CD4-positive, alpha-beta T cell treated with Interleukin-17A for 1 hour (primary cell): ENCODE measurements at places on chromosomes 5 and 9.
A peak's percentile ranks its signal among the peaks of the same experiment; 100 is the strongest.

- DNase-seq, result no peak
These were observed 38.4 kb downstream of the ZSWIM6 start for GRCh38 chr5:61370506-61370905.

DNA sequence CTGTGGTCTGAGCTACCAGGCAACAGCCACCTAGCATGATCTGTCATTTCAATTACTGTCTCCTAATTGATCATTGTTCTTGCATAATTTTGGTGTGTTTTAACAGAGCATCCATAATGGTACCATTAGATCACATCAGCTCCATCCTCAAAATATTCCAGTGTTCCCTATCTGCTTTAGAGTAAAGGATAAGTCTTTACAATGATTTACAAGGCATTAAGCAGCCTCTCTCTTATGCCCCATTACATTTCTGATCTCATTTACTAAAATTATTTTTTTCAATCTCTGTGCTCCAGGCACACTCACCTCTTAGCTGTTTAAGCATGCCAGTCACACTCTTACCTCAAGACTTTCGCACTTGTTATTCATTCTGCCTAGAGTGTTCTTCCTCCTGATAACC, 389.9 kb upstream of the PTPRD start:
- no peak for DNase-seq

DNA sequence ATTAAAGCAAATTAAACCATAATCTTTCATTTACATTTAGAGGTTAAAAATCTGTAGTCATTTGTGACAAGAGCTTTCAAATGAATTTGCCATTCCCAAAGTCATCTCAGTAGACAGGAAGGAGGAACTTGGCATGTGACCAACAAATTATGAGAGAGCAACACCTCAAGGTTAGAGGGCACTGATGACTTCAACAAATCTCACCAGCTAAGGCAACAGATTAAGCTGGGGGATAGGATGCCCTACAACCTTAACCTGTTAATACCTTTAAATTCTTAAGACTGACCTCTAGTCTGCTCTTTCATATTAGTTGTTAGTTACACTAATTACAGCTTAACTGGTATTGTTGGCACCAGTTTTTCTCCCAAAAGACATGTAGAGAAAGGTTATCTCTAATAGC, 18.4 kb downstream of the POU5F2 start:
- no peak for DNase-seq

DNA sequence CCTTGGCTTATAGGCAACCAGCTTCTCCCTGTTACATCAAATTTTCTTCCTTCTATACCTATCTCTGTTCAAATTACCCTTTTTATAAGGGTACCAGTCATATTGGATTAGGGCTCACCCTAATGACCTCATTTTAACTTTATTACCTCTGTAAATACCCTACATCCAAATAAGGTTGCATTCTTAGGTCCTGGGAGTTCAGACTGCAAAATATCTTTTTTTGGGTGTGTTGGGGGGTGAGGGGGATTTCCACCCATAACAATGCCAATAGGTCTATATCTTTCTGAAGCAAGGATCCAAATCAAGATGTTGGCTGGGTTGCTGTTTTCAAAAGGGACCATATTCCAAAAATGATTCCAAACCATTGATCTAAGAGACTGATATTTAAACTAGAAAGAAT, 141.7 kb downstream of the XRCC4 start:
- no peak for DNase-seq

- no peak for DNase-seq
These were observed 506.6 kb upstream of the MPDZ start for GRCh38 chr9:13786131-13786530.

DNA sequence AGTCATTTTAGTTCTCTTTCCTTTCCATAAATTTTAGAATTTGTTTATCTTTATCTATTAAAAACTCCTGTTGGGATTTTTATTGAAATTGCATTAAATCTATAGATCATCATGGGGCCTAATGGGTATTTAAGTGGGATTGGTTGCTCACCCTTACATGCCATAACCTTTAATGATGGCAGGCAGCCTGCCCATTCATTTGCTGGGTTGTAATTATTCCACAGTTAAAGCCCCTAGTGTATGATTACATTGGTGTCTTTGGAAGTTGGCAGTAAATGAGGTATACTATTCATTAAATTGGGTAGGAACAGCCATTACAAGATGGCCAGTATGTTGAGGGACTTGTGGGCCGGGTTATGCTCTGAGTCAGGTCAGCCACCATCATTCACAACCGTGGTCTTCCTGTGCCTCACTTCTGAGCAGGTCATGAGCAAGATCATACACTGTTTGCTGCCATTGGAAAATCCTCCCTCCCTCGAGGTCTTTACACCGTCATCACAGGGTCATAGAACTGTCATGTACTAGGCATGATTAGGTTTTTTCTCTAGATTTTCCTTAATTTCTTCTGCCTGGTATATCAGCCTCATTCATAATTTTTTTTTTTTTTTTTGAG, 59.5 kb downstream of the CYSTM1 start:
- no peak for DNase-seq

DNA sequence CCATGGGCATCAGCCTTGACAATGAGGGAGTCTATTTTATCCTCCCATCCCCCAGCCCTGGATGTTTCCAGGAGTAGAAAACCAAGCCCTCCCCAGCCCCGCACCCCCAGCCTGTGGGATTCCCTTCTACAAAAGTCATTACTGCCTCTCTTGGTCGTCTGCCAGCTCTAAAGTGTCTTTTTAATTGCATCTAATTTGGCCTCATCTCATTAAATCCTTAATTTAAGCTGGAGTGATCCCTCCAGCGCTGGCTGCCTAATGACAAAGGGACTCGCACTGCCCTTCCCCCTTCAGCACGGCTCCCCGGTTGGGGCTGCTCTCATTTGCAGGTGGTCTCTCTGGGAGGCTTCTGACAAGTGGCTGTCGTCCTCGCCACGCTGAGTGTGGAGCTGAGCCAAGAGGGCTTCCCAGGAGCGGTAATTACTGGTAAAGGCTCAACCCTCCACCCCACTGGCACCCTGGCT, 107.9 kb upstream of the ALDH1B1 start:
- no peak for DNase-seq

GRCh38 chr5:170424629-170425028, 35.5 kb upstream of the KCNMB1 start:
- no peak for DNase-seq

DNA sequence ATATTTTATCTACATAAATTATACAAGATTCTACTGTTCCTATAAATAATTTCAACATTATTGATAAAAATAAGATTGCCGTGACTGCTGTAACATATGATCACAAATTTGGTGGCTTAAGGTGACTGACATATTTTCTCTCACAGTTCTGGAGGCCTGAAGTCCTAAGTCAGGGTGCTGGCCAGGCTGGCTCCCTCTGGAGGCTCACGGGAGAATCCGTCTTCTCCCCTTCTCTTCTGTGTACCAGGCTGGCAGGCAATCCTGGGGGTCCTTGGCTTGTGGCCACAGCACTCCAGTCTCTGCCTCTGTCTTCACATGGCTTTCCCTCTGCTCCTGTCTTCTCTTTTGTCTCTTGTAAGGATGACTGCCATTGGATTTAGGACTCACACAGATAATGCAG, 31.7 kb upstream of the IRX2 start:
- DNase-seq, result no peak

GRCh38 chr9:112028242-112029221, 131.9 kb downstream of the UGCG start:
- DNase-seq, result peak; percentile 27

DNA sequence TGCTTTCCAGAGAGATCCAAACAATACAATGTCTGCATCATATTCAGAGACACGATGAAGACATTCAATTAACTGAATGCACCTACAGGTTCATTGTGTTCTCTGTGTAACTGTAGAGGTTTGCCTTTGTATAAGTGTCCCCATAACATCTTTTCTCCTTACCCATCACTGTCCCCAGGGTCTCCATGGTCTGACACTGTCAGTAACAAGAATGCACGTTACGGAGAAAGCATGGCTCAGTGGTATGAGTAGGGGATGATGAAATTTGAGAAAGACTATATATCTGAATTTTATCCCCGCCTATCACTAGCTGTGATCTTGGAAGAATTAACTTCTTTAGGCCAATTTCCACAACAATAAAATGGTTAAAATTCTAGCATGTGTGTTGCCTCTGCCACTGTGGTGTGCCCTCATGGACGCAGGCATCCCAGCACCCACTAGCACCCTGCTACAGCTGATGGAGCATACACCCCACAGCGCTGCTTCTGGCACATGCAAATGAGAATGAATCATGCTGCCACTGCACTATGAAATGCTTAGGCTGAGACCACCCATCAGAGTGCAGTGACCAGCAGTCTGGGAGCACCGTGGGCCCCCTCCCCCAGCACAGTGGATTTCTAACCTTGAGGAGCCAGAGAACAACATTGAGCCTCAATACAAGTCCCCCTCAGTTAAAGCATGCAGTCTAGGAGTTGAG, 54.3 kb downstream of the RGMB start:
- DNase-seq, result no peak

GRCh38 chr9:136804509-136805206, 3.1 kb upstream of the RABL6 start:
- no peak for DNase-seq
